ENCODE measurements at places on chromosomes 4 and X.

DNA sequence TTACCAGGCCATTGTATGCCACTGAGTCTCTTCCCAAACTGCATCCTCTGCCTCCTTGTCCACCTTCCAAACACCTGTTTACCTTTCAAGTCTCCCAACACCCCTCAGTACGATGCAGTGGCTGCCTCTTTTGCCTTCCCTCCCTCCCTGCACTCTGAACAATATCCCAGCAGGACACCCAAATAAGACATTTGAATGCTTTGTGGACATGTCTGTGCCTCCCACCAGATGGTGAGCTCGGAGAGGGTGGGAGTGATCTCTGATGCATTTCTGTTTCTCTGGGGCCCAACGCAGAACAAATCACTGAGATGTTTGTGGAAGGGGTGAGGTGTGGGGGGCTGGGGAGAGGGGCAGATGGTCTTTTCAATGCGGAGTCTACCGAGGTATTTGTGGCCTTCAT lies 33.4 kb downstream of the PJA1 start:
- no peak for DNase-seq

GRCh38 chr4:71209161-71209560 lies 129.7 kb upstream of the SLC4A4 start:
- DNase-seq, result no peak

- no peak for DNase-seq
These were observed 93.7 kb downstream of the GRIA3 start for GRCh38 chrX:123277821-123278220.

DNA sequence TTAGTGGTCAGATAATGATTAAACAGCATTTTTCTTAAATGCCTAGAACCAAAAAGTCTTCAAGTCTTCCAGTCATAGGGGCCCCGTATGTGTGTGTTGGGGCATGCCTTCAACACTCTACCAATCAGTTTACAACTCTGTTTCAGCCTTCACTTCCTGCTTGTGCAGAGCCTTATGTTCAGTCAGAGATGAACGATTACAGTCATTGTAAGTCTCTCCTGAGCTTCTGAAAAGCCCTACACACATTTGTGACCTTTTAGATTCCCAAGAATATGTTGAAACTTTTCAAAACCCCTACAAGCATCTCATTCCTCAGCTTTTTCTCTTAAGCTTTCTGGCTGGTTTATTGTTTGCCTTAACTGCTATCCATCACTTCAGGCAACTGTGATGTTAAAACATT lies 591.2 kb downstream of the ZNF674 start:
- no peak for DNase-seq

- DNase-seq, result no peak
These were observed 4.3 kb upstream of the DDX60L start for GRCh38 chr4:168484626-168485025.

DNA sequence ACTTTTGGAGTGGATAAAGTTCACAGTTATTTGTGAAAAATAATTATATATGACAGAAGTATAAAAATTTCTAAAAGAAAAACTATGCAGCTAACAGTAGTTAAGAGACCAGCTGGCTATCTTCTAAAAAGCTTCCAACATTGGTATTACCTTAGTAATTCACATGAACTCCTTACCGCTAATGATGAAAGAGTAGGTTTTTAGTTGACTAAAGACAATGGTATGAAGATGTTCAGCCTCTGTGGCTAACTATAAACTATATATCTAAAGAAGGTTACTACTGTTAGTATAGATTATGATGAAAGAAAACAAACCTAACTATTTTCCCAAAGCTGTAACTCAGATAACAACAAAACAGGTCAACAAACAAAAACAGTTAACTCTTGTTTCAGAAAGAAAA lies 10.4 kb downstream of the CCNI start:
- DNase-seq, result peak; percentile 8

- no peak for DNase-seq
These were observed 338.4 kb upstream of the GNPDA2 start for GRCh38 chr4:45064741-45065140.

DNA sequence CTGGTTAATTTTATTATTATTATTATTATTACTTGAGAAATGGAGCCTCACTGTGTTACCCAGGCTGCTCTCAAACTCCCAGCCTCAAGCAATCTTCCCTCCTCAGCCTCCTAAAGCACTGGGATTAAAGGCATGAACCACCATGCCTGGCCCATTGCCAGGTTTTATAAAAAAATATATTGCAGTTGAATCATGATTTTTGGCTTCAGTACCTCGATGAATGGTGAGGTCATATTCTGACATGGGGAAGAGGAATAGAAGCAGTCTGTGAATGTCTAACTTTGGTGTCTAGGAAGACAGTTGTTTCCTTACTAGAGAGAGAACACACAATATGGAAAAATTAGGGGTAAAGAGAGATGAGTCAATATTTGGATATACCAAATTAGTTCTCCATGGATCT lies 32.0 kb downstream of the CCSER1 start:
- peak; percentile 12 for DNase-seq

DNA sequence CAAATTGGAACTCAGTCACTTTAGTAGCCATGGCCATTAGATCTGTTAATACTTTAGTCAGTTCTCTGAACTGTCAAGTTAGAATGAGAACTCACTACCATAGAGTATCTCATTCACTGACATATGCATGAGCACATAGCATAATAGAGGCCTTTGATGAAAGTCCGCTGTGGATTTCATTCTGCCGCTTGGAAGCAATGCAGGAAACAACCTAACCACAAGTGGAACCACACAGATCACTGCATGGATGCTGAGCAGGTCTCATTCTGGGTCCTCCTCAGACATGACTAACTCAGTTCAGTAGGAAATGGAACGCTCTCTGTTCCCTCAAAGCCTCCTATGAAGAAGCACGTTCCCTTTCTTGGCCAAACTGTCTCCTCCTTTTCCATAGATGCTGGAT lies 1624.8 kb upstream of the TENM3 start:
- no peak for DNase-seq

DNA sequence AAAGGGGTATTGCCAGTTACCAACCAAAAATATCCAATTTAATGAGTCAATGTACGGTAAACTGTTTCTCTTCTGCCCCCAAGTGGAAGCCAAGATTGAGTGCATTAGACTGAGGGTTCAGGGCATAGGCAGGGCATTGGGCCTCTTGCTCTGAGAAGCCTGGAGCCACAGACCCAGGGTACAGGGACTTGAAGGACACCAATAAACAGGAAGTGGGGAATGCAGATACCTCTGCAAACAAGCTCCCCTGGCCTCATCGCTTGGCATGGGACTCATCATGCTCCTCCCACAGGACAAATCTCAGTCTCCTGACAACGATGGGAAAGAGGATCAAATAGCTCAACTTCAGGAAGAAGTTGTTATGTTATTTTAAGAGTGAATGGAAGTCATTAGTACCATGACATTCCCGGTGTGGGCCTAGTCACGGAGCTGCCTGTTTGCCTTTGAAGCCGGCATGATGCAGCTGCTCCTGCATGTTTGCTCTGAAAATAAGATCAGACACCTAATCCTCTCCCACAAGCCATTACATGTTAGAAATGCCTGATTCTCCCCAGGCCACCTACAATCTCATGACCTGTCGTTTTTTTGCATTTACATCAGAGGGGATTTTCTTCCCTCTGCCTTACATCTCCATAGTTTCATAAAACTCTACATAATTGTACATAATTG lies 224.2 kb downstream of the RCHY1 start:
- DNase-seq, result no peak

DNA sequence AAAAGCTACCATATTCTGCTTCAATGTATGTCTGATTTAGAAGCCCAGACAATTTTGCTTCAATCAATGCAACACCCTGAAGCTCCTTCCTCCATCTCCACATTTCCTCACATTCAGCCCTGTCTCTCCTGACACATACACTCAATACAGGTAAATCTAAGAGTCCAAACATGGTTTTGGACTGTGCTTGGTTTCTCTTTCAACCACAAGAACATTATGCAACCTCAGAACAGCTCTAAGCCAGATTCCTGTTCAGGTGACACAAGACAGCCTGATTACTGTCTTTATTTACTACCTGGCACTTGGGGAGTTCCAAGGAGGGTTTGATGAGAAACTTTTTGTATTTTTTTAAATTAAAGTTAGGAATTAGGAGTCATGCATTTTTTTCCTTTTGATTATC lies 307.5 kb upstream of the SLIT2 start:
- no peak for DNase-seq

GRCh38 chr4:26737385-26737784 lies 123.3 kb upstream of the STIM2 start:
- no peak for DNase-seq

- no peak for DNase-seq
These were observed 31.1 kb downstream of the IDS start for GRCh38 chrX:149473966-149474365.

GRCh38 chrX:32408389-32408788 lies 803.0 kb downstream of the DMD start:
- no peak for DNase-seq

- DNase-seq, result no peak
These were observed 502.9 kb upstream of the PCDH10 start for GRCh38 chr4:132646186-132646585.
